ENCODE measurements at places on chromosomes 11 and 22.

DNA sequence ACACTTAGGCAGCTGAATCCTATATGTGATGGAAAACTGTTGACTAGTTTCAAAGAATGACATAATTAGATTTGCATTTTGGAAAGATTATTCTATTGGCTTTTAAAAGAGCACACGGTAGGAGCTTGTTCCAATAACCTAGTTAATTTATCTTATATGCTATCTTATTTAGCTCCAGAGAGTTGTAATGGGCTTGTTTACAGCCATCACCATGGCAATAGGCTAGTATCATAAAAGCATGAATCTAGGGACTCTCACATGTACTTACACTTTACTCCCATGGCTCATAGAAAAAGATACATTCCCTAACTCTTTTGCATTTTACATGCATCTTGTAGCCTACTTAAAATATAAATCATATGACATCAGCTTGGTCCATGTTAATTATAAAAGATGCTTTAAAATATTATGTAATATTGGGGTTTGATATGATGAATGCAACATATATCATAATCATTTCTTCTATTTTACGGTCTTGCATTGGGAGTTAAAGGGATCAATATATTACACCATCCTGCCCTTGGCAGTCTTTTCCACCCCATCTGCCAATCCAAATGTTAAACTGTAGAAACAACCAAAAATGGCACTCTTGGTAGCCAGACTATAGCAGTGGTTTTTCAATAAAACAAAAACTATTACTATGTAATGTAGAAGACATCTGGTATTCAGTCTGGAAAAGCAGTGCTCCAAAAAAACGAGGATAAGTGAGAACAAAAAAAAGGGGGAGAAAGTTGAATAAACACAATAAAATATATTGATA is 2254.0 kb downstream of the LRRC4C start:
- no peak for DNase-seq

DNA sequence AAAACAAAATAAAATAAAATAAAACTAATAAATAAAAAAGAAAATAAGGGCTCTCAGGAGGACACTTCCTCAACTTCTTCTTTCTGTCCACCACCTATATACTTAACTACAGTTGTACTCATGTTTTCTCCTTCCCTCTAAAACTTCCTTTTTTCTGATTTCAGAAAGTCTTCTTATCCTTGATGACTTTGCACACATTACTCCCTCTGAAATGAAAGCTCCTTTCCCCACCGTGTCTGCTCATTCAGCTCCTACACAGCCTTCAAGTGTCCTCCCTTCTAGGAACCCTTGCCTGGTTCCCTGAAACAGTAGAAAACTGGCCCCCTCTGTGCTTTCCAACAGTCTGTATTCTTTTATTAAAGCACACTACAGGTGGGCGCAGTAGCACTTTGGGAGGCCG is 18.3 kb upstream of the DDX17 start:
- DNase-seq = no peak

GRCh38 chr11:45384711-45385241 is 98.6 kb upstream of the SYT13 start:
- DNase-seq = no peak

DNA sequence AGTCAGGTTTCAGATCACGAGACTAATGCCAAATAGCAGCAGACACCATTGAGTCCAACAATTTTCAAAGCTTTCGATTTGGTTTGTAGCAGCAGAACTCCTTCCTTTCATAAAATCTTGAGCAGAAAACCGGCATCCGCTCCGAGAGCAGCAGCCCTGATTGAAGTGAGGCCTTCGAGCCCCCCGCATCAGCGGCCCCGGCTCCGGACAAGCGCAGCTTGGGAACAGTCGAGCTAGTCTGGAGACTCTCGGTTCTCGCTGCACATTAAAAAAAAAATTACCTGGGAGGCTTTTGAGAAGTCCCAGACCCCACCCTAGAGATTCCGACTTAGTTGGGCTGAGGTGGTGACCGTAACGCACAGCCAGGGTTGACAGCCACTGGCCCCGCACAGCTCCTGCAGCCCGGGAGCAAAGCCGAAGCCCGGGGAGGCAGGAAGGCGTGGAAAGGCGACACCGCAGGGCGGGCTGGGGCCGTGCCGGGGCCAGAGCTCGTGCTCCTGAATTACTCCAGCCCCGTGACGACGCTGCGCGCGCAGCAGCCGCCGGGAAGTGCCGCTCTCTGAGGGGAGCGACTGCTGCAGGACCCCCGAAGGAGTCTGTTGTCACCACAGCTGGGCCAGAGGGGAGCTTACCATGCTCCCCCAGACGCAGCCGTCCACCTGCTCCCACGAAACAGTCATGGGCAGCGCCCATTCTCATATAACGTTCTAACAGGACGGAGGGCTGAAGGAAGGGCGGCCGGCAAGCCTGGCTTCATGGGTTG is 57.8 kb downstream of the SPATA19 start:
- DNase-seq = no peak

DNA sequence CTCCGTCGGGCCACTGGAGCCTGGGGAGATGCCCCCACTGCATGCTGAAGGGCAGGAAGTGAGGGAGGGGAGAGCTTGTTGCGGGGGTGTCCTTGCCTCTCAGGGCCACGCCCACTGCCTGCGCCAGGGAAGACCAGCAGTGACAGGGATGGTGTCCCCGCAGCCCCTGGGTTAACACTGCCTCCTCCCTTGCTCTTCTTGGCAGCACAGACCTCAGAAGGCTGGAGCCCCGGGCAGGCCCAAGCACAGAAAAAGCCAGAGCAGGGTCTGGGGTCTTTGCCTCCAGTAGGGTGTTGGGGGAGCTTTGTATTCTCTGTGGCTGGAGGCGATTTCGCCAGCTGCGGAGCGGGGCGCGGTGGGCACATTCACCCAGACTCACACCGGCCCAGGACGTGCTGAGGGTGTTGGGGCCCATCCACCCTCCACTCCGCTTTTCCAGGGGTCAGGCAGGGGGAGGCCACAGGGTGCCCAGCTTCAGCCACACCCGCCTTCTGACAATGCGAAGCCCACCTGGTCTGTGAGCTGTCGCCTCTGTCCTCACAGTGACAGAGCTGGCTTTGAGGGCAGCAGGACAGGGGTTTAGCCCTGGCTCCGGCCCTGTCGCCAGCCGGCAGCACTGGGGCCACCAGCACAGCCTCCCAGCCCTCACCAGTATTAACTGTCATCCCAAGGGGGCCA is 83.7 kb downstream of the CDKN1C start:
- DNase-seq = no peak

- DNase-seq = no peak
Observed at GRCh38 chr11:16818284-16818683, 79.8 kb downstream of the C11orf58 start.

DNA sequence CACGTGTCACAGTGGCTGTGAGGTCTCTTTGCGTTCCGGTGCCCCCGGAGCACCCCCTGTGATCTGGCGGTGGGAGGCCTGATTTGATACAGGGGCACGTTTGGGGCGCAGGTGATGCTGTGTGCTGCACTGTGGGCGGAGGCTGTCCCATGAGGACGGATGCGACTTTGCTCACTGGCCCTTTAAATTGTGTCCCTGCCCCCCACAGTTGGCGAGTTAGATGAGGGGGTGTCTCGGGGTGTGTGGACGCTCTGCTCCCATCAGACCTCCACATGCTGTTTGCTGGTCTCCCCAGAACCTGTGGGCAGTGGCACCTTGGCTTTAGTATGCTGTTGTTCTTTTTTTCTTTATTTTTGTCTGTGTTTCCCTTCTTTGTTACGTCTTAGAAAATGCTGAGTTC is 5.2 kb downstream of the ZBED4 start:
- no peak for DNase-seq

DNA sequence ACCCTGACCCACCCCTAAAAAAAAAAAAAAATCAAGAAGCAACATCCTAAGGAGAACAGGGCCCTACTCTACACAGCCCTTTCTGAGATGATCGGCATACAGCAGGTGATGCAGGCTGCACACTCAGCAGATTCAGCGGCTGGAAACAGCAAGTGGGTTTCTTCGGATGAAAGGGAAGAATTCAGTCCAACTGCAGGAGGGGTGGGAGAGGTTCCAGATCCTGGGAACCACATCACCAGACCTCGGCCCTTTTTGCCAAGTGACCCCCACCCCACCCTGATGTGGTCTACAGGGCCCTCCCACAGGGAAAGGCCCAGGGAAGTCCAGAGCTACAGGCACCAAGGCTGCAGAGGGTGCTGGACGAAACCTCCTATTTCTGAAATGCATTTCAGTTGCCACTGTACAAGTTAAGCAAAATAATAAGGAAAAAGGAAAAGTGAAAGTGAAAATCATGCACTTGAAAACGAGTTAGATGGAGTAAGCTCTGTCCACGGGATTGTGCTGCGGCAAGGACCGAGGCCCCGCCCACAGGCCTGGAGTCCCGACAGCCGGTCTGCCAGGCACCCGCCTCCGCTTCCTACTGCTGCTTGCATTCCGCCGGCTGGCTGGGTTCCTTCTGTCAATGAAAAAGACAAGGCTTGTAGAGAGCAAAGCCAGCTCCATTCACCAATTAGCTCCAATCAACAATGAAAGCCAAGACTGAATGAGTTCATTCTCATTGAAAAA is 16.0 kb upstream of the PHLDA2 start:
- no peak for DNase-seq

- DNase-seq = no peak
Observed at GRCh38 chr11:70026726-70027125, 51.4 kb upstream of the ANO1 start.

DNA sequence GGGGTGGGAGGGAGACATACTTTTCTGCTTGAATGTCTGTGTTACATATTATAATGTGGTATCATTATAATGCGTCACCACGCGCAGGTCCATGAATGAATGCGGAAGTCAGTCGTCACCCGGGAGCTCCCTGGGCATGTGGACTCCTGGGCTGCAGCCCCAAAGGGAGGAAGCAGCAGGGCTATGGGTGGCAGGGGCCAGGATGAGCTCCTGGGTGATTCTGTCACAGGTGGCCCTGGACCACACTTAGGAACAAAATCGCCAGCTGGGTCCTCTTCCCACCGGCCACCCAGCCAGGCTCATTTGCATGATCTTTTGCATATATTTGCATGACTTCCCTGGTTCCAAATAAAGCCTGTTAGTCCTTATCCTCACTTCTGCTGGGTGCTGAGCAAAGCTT is 51.2 kb downstream of the KCNJ4 start:
- DNase-seq = no peak

DNA sequence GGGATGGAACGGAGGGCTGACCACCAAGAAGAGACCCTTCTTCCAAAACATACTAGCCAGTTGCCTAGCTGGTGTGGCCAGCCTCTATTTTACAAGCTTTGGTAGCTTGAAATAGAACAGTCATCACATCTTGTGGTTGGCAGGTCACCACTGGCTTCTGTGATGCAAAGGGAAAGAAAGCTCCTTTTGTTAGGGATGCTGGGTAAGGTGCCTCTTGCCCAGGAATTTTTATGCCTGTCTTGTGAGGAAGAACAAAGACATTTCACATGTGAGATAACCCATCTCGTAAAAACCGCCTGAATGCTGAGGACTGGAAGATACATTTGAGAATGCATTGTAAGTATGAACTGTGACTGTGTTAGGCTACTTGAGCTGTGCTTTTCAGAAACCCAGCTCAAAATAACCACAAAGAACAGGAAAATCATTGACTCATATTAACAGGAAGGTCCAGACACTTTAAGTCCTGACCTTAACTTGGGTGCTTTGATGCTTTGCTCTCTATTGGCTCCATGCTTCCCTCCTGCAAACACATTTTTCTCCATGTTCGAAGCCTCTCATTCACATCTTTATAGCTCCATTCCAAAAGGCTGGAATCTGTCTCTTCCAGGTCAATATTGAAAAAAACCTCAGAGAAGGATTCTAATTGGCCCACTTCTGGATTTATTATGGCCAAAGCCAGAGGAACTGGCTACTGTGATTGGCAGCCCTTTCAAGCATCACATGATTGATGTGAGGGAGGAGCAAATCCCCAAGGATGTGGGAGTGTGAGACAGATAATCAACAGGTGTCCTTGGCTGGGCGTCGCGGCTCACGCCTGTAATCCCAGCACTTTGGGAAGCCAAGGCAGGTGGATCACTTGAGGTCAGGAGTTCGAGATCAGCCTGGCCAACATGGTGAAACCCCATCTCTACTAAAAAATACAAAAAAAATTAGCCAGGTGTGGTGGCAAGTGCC is 53.9 kb downstream of the MICAL2 start:
- no peak for DNase-seq

- DNase-seq = no peak
Observed at GRCh38 chr11:133122256-133122655, 410.0 kb downstream of the OPCML start.

DNA sequence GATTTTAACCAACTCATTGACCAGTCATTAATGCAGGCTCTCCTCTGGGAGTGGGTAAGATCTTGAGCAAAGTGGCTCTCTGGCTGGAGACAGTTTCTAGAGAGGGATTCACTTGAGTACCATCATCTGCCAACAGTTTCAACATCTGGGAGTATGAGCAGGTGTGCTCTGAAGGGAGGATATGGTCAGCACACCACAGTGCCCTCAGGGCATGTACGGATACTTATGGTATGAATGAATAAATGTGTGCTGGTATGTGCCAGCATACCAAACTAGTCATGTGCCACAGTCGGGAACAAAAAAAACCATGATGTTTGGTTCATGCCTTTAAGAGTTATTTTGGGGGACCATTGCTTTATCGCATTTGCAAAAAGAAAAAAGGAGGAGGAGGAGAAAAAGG is 1197.5 kb upstream of the TENM4 start:
- DNase-seq = no peak

DNA sequence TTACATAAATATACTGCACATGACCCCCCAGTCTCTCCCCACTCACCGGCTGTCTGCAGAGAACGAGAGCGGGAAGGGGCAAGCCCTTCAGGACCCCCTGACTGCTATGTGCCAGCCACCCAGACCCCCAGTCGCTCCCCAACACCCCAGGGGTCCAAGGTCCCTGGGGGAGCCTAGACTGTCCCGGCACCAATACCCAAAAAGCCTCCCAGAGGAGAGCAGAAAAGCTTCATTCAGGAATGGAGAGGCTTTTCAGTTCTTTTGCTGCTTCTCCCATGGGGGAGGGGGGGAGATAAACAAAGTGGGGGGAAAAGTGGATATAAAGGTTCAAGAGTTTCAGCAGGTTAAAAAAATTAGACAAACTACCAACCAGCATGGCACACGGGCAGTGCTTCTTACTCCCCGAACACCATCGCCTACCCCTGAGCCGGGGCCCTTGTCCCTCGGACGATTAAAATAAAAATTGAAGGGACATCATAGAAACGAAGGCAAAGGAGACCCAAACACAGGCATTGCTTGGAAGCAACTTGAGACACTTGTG is 1.3 kb downstream of the CSNK1E start:
- no peak for DNase-seq

DNA sequence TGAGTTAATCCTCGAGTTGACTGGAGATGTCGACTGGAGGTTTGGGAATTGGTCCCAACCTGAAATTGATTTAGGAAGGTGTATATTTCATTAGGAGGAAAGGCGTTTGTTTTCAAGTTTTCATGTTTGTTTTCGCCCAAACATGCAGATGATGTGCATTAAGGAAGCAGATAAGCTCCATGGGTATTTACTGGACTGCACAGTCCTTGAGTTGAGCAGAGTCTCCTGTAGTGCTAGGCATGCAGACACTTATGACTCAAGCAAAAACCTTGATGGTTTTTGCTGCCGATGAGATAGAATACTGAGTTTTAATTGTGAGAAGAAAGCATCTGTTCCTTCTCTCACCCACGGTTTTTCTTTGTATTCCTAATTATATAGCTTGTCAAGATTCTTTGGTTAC is 27.9 kb downstream of the CABIN1 start:
- no peak for DNase-seq

GRCh38 chr11:973237-973636 is 47.6 kb downstream of the AP2A2 start:
- DNase-seq = no peak

- DNase-seq = no peak
Observed at GRCh38 chr11:94767291-94767690, 865 bp upstream of the AMOTL1 start.

GRCh38 chr11:1192741-1193325 is 30.0 kb upstream of the MUC5B start:
- no peak for DNase-seq
